Osteoblast (primary cell): ENCODE measurements at places on chromosomes 16 and 17. TPM values are rescaled to one million over a fixed set of nuclear protein-coding genes. Genes with fewer than 3 reads are reported as not detected.

Gene CES5A
- total RNA-seq, result not detected in 2 replicates

Gene KCNH6
- not detected in 2 replicates for total RNA-seq

GRCh38 chr16:4386951-4387565, 15.4 kb downstream of the VASN start:
- peak; percentile 94 for DNase-seq

- no peak for DNase-seq
These were observed 14.2 kb downstream of the ATP6V0A1 start for GRCh38 chr17:42472709-42473521.

GRCh38 chr16:11402051-11402744, 56.9 kb downstream of the RMI2 start:
- peak; percentile 81 for DNase-seq

DNA sequence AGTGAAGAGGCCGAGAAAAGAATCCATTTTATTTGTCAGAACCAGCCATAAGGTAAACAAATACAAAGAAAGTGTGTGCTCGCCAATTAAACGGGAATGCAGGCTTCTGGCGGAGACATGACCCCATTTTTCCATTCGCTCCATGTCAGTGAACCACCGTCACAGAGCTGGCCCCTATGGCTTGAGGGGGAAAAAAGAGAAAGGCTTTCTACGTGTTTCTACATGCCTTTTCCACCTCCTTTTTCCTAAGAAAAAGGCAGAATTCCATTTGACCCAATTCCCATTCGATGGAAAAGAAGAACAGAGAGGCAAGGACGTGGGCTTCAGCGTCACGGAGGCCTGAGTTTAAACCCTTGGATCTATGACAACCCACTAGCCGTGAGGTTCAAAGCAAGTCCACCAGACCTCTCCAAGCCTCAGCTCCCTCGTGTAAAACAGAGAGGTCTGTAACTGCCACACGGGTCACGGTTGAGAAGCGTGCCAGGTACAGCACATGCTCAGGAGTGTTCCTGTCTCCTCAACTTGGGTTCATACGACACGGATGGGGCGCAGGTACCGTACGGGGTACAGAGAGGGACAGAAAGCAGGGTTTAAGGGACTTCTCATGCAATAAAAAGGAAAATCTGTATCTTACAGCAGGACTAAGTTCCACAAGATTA, 91.9 kb downstream of the NXN start:
- DNase-seq, result no peak

GRCh38 chr16:78877114-78877655, 723.4 kb downstream of the MAF start:
- DNase-seq, result no peak

DNA sequence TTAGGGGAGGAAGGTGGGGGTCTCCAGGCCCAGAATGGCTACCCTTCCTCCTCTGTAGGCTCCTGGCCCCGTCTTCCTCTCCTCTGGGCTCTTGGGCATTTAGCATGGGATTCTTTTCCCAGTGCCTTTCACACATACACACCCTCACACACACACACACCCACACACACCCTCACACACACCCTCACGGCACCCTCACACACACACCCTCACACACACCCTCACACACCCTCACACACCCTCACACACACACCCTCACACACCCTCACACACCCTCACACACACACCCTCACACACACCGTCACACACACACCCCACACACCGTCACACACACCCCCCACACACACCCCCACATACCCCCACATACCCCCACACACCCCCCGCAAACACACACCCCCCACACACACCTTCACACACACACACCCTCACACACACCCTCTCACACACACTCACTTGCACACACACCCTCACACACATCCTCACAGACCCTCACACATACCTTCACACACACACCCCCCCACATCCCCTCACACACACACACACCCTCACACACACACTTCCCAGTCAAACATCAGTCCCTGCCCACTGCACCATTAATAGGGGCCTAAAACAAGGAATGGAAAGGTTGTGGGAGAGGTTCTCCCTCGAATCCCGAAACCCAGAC, 845 bp downstream of the SGCA start:
- DNase-seq, result peak; percentile 38

GRCh38 chr17:15245054-15245453, 20.1 kb downstream of the PMP22 start:
- no peak for DNase-seq

Gene MYH8
- not detected in 2 replicates for total RNA-seq

Gene SGCA
- total RNA-seq, result 0.29 TPM in 1 of 2 replicates, not detected in the other

DNA sequence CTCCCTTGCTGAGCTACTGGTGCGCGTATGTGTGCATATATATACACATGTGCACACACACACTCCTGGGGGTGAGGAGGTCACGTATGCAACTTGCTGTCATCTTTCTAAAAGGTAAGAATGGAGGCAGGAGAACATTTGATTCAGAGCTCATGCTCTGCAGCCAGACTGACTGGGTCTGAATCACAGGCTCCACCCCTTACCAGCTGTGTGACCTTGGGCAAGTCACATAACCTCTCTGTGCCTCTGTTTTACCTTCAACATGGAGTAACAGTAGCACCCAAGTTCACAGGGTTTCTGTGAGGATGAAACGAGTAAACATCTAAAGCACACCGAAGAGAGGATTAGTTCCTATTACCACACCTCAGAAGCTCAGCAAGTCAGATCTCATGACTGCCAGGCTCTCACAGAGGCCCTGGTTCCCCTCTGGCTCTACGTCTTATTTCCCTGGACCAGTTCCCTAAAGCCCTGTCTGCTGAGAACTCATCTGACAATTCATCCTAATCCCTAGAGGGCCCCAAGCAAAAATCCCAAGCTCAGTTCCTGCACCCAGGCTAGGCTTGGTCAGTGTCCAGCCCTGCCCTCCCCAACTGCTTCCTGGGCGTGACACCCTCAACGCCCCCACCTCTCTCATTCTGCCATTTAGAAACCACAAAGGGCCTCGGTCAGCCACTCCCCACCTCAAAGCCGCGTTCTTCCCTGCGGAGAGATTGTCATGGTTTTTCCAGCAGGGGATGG, 28.7 kb downstream of the ABR start:
- peak; percentile 79 for DNase-seq

GRCh38 chr17:50816271-50816670, 19.1 kb upstream of the WFIKKN2 start:
- no peak for DNase-seq

Gene NME4
- total RNA-seq, result 77.2 and 83.6 TPM in 2 replicates

DNA sequence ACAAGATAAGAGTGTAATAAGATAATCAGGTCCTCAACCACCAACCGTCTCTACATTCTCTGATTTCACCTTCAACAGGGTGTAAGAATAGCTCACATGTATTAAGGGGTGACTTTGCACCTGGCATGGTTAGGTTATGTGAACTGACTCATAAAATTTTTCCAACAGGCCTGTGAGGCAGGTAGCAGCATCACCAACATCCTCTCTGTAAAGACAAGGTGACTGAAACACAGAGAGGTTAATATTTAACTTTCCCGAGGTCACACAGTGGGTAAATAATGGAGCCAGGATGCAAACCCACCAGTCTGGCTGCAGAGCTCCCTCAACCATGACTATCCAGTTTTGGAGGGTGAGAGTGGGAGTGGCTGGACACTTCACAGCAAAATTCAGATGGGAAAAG, 317.2 kb downstream of the C16orf95 start:
- no peak for DNase-seq

- peak; percentile 82 for DNase-seq
These were observed 174.2 kb downstream of the STX8 start for GRCh38 chr17:9401434-9401833.

DNA sequence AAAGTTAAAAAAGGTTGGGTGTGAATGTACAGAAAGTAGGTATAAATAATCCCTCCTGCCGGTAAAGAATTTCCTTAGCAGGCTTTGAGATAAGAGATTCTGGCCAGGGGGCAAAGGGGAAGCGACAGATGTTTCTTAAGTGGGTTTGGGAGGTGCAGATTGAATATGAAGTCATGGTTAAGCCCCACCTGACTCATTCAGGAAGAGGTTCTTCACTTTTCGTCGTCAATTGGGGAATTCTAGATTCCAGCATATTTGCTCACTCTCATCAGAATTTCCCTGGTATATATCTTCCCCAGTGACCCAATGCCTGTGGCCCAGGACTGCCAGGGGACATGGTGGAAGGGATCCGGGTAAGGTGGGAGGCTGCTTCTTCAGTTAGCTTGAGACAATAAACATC, 127.8 kb downstream of the CPPED1 start:
- no peak for DNase-seq
